ENCODE measurements at places on chromosomes 1 and 21.

DNA sequence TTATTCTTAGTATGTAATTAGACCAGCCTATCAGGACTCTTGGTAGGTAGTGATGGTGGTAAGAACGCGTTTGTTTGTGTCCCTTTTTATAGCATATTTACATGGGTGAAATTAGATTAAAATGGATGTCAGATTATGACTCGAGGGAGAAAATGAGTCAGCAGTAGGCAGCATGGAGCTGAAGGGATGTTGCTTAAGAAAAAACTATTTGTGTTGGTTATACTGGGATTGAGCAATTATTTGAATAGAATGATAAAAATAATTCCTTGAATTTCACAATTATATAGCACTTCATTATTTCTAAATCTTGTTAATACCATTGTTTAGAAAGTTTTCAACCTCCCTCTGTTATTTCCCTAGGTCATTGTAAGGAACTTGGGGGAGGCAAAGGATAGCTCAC is 348.8 kb downstream of the RYR2 start:
- no peak for DNase-seq

DNA sequence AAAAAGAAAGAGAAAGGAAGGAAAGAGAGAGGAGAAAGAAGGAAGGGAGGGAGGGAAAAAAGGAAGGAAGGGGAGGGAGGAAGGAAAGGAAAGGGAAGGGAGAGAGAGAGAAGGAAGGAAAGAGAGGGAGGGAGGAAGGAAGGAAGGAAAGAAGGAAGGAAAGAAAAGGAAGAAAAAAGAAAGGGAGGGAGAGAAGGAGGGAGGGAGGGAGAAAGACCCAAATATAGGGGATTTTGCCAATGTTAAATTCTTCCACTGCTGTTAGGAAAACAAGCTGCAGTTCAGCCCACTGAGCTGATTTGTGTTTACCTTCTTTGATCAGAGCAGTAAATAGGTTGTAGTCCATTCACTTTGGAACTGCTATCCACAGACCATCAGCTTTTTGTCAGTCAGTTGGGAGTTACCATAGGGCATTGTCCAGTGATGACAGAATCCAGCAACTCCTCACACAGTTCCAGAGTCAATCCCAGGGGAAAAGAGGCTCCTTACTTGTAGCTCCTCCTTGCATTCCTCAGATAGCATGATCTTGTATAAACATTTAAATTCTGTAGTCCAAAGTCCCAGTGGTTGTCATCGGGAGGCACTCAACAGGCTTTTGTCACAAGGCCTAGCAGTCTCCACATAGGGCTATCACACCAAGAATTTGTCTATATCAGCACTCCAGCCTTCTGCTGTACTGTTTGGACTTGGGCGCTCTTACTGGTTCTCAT is 13.5 kb upstream of the PPP1R8 start:
- DNase-seq: no peak

GRCh38 chr1:244730153-244730933 is 77.4 kb downstream of the DESI2 start:
- DNase-seq: no peak

DNA sequence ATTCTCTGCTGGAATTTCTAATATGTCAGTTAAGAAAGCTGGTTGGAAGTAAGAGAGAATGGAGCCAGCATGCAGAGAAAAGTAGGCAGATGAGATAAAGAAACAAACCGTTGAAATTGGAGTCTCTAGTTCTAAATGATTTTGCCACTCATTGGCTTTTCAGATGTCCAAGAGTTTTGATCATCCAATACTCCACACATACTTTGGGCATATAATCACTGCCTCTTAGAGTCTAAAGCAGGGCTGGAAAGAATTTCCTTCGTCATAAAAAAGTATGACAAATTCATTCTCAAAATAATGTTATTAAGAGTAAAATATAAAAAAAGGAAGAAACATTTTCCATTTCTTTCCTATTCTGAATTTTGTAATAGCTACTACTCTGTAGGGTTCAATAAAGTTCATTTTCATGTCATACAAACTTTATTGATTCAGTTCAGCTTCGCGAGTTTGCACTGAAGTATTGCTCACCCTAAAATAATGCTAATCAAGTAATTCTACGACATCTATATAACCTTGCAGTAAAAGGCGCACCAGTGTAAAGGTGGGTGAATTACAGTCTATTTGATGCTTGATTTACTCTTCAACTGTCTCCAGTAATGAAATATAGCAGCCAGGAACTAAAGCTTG is 1556.6 kb downstream of the NCAM2 start:
- DNase-seq: no peak

DNA sequence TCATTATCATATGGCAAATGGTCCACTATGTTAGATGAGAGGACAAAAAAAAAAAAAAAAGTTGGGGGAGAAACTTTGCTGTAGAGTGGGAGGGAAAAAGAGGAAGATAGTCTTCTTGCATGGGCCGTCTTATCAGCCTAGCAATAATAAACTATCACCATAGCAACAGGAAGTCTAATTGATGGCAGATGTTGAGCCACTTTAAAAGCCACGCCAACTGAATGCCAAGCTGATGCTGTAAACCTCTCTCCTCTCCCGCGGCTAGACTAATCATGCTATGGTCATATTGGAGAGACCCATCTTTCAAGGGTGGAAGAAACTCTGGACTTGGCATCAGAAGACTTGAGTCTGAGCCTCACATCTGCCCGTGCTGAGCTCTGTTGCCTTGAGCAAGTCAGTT is 122.2 kb upstream of the HOOK1 start:
- DNase-seq: no peak

- DNase-seq: peak; percentile 90
Observed at GRCh38 chr1:114510274-114511031, 550 bp downstream of the TRIM33 start.

DNA sequence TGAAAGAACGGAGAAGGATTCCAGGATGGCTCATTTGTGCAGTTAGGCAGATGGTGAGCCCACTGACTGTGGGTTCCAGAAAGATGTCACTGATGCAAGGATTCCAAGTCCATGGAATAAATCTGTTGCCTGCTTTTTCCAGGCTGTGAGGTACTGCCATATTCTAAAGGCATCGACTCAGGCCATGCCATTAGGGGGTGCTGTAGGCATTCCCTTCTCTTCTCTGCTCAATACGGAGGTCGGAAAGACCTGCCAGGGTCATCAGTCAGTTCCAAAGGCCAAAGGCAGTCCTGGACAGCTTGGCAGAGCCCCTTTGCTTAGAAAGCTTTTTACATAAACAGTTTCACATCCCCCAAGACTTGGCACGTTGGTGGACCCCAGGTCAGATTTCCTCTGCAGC is 31.7 kb upstream of the TMEM125 start:
- DNase-seq: no peak

DNA sequence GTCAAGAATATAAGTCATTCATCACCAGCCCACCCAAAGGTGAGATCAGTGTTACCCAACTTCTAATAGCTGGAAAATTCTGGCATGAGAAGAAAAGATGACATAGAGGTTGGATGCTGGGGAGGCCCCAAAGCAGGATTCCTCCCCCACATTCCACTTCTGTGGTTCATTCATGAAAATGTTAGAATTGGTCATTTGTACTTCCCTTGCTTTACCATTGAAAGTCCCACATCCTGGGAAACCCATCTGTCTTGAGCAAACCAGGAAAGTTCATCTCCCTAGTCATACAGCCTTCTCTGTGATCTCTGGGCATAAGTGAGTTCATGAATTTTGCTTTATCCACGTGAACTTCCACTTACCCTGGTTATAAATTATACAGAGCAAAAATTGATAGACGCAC is 66.8 kb downstream of the SERINC2 start:
- no peak for DNase-seq

- DNase-seq: no peak
Observed at GRCh38 chr21:25638660-25639550, at the start of gene JAM2. Gene JAM2, plus strand, starts transcription at chr21:25639258. Its CDS starts 564 bp downstream, at chr21:25639822.

GRCh38 chr1:81407000-81407821 is 393.5 kb upstream of the ADGRL2 start:
- DNase-seq: no peak
